SK-N-DZ (cell line): ENCODE measurements at places on chromosomes 6 and 20.
A peak's percentile ranks its signal among the peaks of the same experiment; 100 is the strongest.

- DNase-seq, result no peak
These were observed 8.2 kb upstream of the BPIFB4 start for GRCh38 chr20:33071198-33071597.

GRCh38 chr6:13229205-13230085 is 98.9 kb downstream of the TBC1D7 start:
- no peak for DNase-seq

GRCh38 chr6:21970569-21971300 is 326.1 kb downstream of the PRL start:
- DNase-seq, result peak; percentile 30

DNA sequence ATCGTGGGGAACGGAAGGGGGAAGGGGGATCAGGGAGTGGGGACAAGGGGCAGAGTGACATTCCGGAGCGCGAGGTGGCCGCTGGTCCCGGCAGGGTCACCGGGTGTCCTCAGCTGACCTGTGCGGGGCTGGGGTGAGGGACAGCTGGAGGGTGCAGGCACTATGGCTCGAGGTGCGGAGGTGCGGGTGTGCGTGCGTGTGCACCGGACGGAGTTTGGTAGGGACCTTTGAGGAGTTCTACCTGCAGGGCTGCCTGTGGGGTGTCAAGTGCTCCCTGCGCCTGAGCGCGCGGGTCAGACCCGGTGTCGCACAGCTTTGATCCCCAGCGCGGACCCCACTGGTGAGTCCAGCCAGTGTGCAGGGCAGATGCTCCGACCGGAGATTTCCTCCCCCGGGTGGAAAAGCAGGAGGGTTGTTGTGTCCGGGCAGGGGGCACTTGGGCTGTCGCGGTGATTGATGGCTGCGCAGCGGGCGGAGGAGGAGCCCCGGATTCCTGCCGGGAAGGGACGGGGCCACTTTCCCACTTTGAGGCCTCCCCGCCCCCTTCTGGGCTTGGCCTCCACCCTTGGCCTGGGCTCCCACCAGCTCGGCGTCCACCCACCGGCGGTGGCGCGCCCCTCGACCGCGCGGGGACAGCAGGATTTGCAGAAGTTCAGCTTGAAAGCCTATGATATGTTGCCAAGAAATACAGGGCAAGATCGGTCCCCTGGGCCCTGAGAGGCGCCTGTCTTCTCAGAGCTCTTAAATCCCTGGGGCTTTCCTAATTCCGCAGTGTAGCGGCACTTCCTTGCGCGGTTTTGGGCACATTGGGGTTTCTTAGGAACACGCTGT is 658 bp downstream of the RIN2 start:
- no peak for DNase-seq

DNA sequence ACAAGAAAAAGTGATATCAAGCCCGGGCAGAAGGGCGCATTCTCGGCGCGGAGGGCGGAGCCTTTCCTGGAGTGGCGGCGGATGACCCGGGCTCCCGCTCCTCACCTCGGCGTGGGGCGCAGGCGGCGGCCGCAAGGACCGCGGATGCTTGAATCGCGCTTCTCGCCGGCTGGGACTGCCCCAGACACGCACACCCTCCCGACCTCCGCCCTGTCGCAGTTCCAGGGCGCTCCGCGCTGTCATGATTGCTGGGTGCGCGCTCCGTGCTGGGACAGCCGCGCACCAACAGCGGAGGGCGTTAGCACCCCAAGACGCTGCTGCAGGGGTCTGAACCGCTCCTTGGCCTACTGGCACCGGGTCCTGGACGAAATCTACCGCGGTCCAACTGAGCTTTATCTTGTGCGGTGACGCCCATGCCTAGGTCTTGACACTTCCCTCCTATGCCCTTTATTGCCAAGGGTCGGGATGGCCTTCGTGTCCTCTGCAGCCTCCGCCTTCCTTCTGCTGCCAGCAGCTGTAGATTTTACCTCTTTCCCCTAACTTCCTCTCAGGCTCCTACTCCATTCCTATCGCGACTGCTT is 43.3 kb downstream of the IRAK1BP1 start:
- no peak for DNase-seq

GRCh38 chr6:96900873-96901272 is 3.2 kb upstream of the NDUFAF4 start:
- DNase-seq, result no peak

GRCh38 chr20:23347791-23348190 is 2.8 kb upstream of the NXT1 start:
- DNase-seq, result no peak

DNA sequence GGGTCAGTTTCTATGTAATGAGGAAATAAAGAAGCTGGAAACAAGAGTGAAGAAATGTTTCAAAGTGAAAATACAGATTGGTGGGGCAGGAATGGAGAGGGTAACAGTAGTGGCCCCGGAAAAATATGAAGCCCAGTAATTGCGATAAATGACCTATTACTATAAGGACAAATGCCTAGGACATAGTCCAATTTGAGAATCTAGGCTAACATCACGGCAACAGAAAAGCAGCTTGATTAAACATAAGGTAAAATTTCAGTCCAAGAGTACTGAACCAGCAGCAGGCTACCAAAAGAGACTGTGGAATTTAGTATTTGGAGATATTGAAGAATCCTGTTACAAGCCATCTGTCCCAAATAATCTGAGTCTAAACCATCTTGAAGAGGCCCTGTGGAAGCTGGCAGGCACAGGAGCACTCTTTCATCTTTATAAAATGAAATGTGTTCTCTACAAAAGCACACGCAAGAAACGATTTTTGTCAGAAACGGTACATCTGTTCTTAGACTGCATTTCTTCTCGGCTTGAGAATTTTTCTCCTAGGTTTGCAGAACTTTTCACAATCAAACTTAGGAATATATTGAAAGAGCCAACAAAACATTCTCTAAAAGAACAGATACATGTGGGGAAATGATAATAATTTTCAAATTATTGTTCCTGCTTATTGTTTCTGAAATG is 49.3 kb downstream of the ELOVL5 start:
- no peak for DNase-seq

- DNase-seq, result no peak
These were observed 42.5 kb upstream of the DST start for GRCh38 chr6:56685102-56685733.

DNA sequence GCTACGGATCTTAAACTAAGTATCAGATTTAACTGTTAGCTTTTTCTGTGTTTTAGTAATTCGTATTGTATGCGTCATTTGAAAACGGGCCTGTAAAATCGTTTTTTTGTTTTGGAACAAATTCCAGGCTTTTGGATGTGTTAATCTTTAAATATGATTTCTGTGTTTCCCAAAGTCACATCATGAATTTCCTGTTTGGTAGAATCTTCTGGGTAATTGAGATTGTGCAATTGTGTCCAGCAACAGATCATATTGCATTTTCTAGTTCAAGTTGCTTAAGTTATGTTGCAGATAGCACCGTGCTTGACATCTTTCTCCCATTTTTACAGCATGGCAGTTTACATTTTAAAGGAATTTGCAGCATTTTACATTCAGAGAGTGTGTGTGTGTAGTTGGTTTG is 1.9 kb downstream of the MAPK14 start:
- no peak for DNase-seq
